ENCODE measurements at places on chromosomes 6 and 20.

GRCh38 chr20:62561182-62561581, 81.1 kb upstream of the SLCO4A1 start:
- no peak for DNase-seq

DNA sequence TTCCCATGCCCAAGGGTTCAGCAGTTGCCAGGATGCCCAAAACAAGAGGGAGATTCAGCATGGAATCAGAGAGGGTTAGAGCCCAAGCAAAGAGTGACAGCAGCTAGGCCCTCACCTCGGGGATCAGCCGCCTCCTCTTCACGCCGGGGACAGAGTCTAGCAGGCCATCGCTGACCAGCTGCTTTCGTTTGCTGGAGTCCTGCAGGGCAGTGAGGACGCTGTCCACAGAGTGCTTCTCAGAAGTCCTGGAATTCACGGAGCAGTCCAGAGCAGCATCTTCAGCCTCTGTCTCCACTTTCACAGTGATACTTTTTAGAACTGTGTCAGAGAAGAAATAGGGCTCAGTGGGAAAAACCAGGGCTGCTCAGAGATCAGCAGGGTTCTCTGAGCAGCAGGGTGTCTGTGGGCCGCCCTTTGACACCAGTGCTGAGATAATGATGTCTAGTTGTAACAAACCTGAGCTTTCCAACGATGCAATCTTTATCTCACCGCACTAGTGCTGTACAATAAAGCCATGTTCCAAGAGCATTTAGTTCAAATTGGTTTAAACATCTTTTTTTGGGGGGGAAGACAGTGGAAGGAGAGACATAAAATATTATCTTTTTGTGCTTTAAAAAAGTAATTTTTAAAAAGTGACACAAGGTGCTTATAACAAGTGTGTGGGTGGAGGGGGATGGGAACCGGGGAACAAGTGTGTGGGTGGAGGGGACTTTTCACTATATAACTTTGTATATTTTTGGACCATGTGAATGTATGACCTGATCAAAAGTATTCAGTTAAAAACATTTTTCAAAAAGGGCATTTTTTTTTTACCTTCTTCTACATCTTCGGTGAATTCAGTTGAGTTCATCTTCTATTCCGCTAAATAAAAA, 16.6 kb downstream of the BEND3 start:
- DNase-seq, result no peak

GRCh38 chr20:17614812-17615644, 45.2 kb downstream of the DSTN start:
- no peak for DNase-seq

- no peak for DNase-seq
These were observed 103.4 kb downstream of the ERMARD start for GRCh38 chr6:169854813-169855212.

DNA sequence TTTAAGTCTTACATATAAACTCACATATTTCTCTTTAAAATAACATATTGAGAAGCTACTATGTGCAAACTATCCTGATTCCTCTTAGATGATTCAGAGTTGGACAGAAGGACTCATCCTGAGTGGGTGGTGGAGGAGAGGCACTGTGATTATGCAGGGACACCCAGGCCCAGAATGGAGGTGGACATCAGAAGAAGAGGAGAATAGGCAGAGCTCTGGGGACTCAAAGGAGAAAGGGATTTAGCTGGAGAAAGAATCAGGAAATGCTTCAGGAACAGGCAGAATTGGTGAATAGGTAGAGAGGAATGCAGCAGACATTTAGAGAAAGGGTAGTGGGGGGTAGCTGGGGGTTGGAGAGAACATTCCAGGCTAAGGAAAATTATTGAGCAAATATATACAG, 17.4 kb downstream of the RCAN2 start:
- no peak for DNase-seq

DNA sequence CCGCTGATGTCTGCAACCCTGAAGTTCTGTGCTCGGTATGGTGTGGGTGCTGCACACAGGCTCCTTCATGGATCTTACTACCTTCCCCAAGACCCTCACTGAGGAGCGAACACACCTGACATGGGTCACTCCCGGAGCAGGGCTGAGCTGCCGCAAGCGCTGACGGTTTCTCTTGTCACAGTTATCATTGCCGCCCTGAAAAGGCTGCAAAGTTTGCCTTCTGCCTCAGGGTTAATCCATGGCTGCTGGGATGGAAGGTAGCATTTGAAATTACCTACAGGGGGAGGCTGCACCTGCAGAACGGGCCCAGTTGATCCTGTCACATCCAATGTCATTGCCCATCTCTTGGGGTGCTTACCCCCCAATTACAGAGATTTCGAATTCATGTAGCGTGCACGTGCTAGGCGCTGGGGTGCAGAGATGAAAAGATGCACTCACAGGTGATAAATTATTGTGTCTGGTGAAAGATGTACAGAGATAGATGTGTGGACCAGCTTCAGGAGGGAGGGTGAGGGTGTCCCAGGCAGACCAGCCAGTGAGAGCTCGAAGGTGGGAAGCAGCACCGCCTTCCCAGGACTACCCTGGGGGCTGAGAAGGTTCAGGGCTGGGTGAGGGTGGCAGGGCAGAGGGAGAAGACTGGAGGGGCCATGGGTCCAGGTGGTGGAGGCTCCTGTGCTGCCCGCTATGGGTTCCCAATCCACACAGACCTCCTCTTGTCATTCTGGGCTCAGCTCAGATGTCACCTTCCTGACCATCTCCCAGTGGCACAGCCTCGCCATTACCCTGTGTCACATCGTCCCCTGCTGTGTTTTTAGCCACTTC, 120.1 kb downstream of the SYCP2 start:
- DNase-seq, result no peak

- DNase-seq, result no peak
These were observed 148.0 kb downstream of the TMEM200A start for GRCh38 chr6:130513770-130514169.

GRCh38 chr6:31420546-31420945, 17.2 kb downstream of the MICA start:
- DNase-seq, result no peak
